ENCODE measurements at places on chromosomes 3 and 15.

DNA sequence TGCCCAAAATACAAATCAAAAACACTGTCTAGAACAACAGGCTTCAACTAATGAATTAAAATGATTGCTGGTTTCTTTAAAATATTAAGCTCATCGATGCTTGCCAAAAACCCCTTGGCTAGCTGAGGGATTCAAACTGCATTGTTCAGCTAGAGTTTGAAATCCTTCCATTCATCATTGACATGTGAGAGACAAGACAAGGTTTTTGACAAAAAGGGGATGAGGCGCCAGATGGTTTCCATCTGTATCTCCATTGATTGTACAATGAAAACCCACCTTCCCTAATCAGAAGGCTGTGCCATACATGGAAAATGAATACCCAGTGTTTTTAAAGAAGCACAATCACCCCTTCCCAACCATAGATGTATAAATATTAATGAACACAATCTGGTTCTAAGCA is 67.8 kb downstream of the THRB start:
- DNase-seq: no peak

DNA sequence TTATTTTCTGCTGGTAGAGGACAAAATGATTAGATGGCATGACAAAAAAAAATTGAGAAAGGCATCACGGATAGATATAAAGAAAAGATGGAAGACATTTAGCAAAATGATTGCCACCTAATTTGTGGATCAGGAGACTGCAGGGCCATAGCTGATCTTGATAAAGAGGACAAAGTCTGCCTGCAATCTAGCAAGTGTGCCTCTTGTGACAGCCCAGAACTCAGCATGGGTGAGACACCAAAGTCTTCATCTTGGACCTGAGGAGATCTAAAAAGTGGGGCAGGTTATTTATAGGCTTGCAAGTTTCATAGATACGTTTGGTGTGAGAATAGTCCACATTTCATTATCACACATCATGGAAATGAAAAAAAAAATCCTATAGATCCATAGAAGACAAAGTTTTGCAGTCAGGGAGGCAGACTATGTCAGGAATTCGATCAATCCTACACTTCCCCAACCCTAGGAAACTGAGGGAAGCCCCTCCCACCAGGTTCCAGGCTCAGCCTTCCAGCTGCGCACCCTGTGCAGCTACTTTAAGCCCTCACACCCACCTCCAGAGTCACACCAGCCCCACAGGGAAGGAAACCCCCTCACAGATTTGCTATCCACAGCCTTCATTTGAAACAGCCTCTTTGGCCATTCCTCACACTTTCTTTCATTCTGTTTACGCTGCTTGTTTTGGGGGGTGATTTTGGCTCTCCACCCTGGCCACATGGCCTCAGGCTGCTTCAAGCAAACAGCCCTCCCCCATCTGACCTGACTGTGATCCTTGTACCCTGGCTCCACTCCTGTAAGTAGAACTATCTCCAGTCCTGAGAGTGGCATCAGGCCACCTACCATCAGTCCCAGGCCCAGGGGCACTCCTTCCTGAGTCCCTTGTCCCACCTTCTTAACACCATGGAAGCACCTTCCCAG is 28.1 kb upstream of the KLHL6 start:
- no peak for DNase-seq

DNA sequence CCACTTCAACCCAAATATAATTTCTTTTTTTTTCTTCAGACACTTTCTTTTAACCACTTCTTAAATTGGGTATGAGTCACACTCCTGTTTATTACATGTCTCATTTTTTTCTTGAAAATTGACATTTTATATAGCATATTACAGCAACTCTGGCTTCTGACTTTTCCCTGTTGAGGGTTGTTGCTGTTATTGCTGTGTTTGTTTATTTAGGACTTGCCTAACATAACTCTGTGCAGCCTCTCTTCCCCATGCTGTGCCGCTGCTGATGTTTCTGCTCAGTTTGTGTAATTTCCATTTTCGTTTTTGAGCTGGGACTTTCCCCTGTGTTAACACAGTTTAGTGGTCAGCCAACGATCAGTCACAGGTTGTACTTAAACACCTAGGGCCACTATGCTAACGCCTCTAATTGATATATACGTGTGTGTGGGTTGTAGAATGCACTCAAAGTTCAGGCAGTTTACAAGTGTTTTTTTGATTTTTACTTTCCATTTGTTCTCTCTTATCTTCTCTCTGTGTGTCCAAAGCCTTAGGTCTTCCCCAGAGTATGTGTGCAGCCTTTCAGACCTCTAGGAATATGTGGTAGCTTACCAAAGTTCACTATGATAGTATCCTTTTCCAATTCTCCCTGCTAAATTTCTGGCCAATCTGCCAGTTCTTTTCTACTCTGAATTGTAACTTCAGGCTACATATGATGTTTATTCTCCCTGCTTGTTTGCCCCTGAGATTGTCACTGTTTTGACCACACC is 337.2 kb downstream of the ZBTB20 start:
- no peak for DNase-seq

DNA sequence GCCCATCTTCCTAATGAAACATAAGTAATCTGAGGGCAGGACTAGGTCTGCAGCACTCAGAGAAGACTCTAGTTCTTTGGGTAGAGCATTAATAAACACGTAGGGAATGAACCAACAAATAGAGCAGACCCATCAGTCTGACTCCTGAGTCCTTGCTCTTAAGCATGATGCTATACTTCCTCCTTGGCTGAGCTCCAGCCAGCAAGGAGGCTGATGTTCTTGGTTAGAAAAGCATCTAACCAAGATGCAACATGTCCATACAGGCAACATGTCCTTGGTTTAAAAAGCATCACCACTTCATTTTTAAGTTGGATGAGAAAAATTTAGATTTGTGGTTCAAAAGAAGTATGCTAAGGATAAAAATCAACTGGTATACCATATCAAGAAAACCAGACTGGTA is 8.5 kb upstream of the MYH15 start:
- no peak for DNase-seq

- DNase-seq: no peak
Observed at GRCh38 chr3:60048447-60048848, 998.6 kb upstream of the CFAP20DC start.

DNA sequence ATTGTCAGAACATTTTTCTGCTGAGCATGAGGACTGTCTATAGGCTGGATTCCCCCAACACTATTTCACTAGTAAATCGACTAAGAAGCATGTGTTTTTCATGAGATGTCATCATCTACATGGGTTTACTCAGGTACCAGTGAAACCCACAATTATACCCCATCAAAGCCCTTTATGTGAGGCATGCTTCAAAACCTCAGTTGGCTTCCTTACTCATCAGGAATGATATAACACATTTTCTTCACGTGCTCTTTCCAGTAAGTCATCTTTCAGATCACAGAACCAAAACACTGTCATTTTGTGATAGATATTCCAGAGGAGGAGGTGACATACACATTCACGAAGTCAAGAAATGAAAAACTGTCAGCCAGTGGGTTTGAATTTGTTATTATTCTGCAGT is 116.5 kb downstream of the ANO10 start:
- DNase-seq: no peak

DNA sequence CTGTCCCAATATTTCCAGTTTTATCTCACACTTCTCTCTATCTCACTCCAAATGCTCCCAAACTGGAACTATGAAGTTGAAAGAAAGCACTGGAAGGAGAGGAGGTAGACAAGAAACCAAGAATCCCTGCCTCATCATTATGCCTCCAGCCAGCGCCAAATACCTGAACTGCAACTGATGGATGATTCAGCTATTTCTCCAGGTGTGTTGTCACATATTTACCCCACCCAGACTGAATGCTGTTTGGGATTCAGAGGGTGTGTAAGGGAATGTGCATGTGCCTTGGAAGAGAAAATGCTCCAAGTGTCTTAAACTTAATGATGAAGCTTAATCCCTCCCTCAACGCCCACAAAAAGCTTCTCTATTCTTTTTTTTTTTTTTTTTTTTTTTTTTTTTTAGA is 269.5 kb upstream of the ATP11B start:
- DNase-seq: no peak

GRCh38 chr15:66848116-66848515 is 146.1 kb downstream of the SMAD6 start:
- DNase-seq: no peak

All from stimulated activated CD4-positive, alpha-beta T cell treated with anti-CD3 and anti-CD28 coated beads, Interleukin-1b, Interleukin-23, amount 100 ng/mL, for 1 hour (primary cell).